Activated CD4-positive, alpha-beta T cell treated with anti-CD3 and anti-CD28 coated beads, Interleukin-2, amount 50 U/mL, for 4 hours (primary cell): ENCODE measurements at places on chromosomes 11 and 22.

- no peak for DNase-seq
Measured at GRCh38 chr11:102154806-102155205, 44.6 kb downstream of the YAP1 start.

DNA sequence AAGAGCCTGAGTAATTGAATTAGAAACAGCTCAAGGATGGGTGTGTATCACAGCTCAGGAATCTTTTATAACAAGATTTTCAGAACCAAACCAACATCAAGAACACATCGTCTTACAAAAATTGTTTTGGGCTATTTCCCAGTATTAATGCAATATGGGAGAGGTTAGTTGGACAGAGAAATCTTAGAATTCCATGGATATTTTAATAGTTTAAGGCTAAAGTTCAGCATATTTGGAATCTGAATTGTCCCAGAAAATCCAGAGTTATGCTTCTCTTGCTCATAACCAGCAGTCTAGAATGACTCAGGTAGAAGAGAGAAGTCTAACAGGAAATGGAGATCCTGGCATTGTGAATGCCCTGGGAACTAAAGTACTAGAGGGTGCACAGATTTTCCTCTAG is 74.6 kb downstream of the ADM start:
- no peak for DNase-seq

- DNase-seq: no peak
Measured at GRCh38 chr11:62854825-62855570, 15.6 kb upstream of the WDR74 start.

- DNase-seq: no peak
Measured at GRCh38 chr11:35752115-35752514, 89.5 kb downstream of the TRIM44 start.

GRCh38 chr22:22678970-22679369 is 34.6 kb downstream of the GGTLC2 start:
- no peak for DNase-seq

DNA sequence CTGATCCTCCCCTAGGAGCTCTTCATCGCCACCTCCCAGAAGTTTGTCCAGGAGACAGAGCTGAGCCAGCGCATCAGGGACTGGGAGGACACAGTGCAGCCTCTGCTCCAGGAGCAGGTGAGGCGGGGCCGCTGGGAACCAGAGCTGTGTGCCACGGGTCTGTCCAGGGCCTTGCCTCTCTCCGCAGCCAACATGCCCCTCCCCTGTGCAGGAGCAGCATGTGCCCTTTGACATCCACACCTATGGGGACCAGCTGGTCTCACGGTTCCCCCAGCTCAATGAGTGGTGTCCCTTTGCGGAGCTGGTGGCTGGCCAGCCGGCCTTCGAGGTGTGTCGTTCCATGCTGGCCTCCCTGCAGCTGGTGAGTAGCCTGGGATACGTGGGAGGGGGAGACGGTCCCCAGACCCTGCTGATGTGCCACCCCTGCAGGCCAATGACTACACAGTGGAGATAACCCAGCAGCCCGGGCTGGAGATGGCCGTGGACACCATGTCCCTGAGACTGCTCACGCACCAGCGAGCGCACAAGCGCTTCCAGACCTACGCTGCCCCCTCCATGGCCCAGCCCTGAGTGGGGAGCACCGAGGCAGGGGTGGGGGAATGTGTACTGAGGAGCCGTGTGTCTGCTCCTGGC is 2.5 kb downstream of the SCO2 start:
- DNase-seq: no peak

- peak; percentile 37 for DNase-seq
Measured at GRCh38 chr11:110430267-110431050, 711 bp downstream of the FDX1 start.

DNA sequence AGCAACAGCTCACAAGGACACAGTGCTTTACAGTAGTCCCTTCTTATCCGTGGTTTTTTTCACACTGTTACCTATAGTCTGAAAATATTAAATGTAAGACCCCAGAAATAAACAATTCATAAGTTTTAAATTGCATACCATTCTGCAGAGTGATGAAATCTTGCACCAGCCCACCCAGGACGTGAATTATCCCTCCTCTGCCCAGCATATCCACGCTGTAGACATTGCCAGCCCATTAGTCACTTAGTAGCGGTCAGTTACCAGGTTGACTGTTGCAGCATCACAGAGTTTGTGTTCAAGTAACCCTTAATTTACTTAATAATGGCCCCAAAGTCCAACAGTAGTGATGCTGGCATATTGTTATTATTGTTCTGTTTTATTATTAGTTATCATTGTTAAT is 3.6 kb downstream of the CLTCL1 start:
- DNase-seq: no peak

- no peak for DNase-seq
Measured at GRCh38 chr22:29259253-29259899, 8.4 kb downstream of the RHBDD3 start.

DNA sequence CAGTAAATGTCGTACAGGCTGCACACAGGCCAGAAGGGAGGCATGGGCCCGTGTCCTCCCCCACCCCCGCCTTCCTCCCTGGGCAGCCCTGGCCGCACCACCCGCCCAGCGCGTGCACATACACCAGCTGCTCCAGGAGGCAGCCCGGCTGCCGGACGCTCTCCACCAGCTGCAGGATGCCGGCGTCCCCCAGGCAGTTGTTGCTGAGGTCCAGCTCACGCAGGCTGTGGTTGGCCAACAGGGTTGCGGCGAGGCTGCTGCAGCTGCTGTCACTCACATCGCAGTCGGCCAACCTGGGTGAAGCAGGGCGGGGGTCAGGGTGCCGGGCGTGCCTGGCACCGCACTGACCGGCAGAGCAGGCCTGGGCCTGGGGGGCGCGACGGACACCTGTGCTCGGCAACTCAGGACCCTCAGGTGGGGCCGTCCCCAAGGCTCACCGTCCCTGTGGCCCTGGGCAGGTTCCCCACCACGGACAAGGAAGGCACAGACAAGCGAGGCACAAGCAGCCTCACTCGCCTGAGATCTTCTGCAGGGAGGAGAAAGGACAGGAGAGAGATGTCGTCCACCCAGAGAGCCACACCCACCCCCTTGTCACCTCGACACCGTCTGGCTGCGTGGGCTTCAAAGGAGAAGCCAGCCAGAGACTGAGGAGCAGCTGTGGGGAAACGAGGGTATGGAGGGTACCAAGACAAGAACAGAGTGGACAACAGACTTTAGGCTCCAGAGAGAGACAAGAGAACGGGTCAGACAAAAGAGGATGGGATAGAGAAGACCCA is 12.1 kb downstream of the RNH1 start:
- DNase-seq: no peak

GRCh38 chr11:108734956-108735559 is 70.2 kb downstream of the DDX10 start:
- DNase-seq: no peak

- no peak for DNase-seq
Measured at GRCh38 chr22:39312410-39312809, 7.0 kb downstream of the RPL3 start.

- no peak for DNase-seq
Measured at GRCh38 chr11:65887723-65888162, 528 bp downstream of the FIBP start.

GRCh38 chr11:76459299-76459698 is 14.5 kb downstream of the EMSY start:
- DNase-seq: no peak

DNA sequence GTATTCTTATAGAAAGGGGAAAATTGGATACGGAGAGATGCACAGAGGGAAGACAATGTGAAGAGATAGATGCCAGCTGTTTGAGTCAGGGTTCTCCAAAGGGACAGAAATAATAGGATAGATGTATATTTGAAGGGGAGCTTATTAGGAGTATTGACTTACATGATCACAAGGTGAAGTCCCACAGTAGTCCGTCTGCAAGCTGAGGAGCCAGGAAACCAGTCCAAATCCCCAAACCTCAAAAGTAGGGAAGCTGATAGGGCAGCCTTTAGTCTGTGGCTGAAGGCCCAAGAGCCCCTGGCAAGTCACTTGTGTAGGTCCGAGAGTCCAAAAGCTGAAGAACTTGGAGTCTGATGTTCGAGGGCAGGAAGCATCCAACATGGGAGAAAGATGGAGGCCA is 569.6 kb upstream of the LARGE1 start:
- no peak for DNase-seq

- DNase-seq: no peak
Measured at GRCh38 chr11:114097832-114098231, 38.3 kb downstream of the ZBTB16 start.

- no peak for DNase-seq
Measured at GRCh38 chr11:119431523-119431922, 8.6 kb upstream of the THY1 start.

DNA sequence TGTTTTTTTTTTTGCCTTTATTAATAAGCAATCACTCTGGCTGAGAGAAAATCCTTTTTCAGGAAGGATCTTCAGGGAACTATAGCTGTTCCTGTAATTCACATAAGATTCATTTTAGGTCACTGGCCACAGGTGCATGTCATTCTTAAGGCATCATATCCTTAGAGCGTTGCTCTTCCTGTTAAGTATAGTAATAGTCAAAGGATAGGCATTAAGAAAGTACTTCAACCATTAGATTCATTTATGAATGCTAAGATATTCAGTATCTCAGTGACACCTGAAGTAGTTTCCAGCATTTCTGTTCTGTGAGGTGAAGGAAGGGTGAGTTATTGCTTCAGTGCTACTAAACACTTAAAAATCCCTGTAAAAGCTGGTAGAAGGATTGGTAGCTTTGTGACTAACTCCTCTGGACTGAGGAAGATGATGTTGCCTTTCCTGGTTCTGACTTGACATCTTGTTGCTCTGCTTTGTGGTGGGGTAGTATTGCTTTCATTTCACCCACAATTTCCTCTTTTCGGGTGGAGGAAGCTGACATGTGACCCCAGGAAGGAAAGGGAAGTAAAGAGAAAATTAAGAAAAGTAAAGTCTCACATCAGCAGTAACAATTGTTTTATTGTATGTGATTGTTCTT is 34.7 kb downstream of the RNF169 start:
- DNase-seq: no peak

GRCh38 chr22:41480397-41480735 is 11.4 kb downstream of the ACO2 start:
- no peak for DNase-seq

DNA sequence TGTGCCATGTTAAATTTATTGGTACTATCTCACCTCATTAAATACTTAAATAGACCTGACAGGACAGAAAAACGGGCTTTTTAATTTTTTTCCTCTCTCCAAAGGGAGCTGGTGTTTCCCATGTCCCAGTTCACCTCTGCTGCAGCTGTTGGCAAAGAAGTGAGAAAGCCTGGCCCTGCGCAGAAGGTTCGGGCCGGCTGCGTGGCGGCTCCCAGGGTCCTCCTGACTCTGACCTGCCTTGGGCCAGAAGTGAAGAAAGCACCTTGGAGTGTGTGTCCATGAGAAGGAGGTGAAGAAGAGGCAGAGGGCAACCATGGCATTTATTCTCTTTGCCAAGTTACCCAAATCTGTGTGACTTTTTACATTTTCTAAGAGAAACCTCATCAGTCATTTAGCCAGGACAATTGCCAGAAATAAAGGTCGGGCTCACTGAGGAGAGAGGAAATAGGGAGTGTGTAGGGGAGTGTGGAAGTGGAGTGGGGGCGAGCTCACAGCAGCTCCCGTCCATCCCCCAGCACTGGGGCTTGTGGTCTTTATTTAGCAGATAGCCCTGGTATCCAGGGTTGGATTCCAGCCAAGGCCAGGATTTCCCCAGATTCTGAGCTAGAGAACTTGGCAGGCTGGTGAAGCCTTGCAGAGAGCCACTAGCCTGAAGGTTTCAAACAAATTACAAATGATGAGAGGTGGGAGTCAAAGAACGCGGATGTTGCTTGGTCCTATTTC is 102.4 kb upstream of the CADM1 start:
- no peak for DNase-seq

DNA sequence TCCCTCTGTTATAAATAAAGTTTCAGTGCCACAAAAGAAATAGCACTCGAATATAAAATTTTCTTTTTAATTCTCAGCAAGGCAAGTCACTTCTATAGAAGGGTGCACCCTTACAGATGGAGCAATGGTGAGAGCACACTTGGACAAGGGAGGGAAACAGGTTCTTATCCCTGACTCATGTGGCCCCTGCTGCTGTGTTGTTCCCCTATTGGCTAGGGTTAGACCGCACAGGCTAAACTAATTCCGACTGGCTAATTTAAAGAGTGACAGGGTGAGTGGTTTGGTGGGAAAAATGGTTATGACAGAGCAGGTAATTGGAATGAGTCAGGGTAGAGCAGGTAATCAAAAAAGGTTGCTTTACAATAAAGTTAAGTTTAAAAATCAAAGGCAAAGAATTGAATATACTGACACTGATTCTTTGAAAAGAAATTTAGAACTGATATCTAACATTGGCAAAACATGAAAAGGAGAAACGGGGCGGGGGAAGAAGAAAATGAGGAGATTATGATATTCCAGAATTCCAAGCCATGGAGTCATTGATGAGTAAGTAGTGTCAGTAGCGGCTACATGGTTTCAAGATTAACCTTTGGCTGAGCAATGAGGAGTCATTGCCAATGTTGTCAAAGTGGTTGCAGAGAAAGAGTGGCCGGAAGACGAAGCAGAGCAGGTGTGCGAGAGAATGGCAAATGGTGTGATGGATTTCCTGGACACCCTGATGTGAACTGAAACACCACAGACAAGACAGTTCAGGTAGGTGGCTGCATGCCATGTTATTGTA is 48.4 kb upstream of the MRGPRX1 start:
- DNase-seq: no peak

GRCh38 chr11:122556605-122557004 is 98.9 kb upstream of the UBASH3B start:
- no peak for DNase-seq

DNA sequence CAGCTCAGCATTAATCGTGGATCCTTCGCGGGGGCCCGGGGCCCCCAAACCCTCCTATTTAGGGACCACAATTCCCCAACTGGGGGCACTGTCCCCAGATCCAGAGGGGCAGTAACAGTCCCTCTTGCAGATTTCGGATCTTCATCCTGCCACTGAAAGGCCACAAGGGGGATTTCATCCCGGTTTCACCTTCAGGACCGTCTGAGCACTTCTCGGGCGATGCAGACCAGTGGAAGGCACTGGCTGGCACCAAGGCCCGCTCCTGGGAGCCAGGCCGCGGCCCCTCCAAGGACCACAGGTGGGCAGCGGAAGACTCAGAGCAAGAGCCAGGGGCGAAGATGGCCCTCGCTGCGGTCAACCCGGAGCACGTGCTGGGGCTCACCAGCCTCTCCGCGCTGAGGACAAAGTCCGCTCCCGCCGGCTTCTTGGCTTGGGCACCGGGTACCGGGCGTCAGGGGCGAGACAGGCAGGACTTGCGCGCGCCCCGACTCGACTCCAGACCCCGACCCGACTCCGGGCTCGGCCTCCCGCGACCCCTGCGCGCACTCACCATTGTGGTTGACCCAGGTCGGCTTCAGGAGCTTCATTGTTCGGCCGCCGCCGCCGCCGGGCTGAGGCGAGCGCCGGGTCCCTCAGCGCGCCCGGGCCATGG is 517 bp downstream of the HIRA start:
- DNase-seq: no peak

DNA sequence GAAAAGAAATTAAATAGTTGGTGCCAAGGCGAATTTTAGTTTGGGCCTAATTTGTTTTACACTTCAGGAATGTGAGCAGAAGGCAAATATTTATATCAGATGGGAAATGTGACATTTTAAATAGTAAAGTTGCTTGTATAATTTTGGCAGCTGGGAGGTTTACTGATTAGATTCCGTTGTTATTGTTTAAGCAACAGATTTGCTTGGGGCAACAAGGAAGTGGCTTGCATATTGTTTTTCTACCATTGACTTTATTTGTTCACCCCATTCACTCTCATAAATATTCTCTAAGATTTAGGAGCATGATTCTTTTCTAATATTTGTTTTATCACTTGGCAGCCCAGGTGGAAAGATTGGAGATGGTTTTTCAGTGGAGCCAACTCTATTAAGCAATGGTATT is 40.5 kb upstream of the RAG2 start:
- DNase-seq: no peak
